ENCODE measurements at places on chromosomes 4 and X.

DNA sequence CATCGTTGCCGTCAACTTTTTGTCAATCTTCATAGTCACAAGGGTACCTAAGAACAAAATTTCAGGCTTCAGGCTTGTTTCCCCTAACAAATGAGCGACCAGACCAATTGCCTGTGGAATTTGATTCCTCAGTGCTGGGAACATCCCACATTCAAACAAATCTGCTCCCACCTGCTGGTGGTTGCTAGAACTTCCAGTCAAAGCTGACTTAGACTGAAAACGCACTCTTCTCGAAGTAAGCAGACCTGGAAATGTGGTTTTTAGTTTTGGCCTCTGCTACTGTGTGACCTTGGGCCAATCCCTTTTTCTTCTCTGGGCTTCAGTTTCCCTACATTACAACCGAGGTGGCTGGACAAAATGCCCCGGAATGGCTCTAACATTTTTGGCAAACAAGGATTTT lies 1.8 kb upstream of the GABRQ start:
- DNase-seq, result no peak

GRCh38 chr4:4677556-4678522 lies 136.0 kb upstream of the STX18 start:
- DNase-seq, result peak; percentile 45

GRCh38 chr4:84585251-84585650 lies 2.3 kb downstream of the CDS1 start:
- DNase-seq, result no peak

DNA sequence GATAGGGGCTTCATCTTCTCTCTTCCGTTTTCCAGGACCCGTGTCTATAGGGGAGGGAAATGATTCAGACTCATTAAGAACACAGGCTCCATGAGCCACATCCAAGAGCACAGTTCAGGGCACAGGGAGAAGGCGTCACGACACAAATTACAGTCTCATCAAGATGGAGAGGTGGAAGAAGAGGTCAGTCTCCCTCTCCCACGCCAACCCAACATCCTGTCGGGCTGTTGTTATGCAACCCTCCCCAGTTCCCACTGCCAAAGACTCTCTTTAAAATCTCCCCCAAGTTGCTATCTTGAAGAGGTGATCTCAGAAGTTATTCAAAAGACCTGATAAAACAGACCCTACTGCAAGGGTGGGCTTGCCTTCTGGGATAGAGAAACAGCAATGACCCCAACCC lies 12.6 kb downstream of the ZMYM3 start:
- DNase-seq, result no peak

- no peak for DNase-seq
Observed at GRCh38 chrX:34813618-34814017, 129.0 kb upstream of the FAM47B start.

DNA sequence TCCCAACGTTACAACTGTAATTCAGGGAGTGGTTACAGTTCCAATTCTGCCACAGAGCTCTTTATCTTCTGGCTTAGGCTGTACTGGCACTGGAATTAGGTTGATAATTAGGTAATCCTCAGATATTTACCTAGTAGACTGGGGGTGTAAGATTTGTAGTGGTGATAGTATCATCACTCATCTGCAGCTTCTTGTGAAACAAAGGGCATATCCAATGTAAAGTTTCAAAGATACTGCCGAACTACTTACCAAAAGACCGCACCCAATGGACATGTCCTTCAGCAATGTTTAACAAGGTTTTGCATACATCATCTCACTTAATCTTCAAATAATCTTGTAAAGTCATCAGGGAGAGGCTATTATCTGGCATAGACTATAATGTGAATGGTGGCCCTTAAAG lies 20.8 kb downstream of the ADGRG4 start:
- DNase-seq, result no peak

DNA sequence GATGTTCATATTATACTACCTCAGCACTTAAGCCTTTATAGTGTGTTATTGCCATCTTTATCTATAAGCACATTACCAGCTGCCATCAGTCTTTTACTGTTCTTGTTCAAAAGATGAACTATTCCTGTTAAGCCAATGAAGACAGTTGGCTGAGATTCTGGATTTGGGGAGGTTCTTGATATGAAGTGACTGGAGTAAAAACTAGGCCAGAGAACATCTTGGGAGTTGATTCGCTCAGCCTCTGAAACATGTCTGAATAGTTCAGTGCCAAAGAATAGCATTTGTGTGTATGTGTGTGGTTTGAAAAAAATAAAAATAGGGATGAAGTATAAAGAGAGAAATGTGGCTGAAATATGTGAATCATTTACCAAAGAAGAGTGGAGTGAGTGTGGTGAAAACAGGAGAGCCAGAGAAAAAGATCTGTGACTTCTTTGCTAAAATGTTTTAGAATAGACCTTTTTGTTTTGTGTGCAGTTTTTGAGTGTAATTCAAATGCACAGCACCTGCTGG lies 15.2 kb downstream of the EXOC1 start:
- DNase-seq, result no peak

DNA sequence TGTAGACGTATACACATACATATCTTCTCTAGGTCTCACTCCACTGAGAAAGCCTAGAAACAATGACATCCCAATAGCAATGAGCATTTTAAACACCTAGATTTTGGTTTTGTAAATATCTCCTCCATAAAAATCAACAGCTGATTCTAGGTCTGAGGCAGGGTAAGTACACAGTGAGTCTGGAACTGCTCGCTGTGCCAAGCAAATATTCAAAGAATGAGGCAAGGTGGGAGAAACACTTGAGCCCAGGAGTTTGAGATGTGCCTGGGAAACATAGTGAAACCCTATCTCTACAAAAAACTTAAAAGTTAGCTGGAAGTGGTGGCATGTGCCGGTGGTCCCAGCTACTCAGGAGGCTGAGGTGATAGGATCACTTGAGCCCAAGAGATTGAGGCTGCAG lies 22.2 kb downstream of the ABCG2 start:
- DNase-seq, result no peak

- no peak for DNase-seq
Observed at GRCh38 chr4:188811121-188811520, 671.9 kb downstream of the TRIML1 start.

- no peak for DNase-seq
Observed at GRCh38 chr4:169208090-169208455, 62.7 kb downstream of the SH3RF1 start.

DNA sequence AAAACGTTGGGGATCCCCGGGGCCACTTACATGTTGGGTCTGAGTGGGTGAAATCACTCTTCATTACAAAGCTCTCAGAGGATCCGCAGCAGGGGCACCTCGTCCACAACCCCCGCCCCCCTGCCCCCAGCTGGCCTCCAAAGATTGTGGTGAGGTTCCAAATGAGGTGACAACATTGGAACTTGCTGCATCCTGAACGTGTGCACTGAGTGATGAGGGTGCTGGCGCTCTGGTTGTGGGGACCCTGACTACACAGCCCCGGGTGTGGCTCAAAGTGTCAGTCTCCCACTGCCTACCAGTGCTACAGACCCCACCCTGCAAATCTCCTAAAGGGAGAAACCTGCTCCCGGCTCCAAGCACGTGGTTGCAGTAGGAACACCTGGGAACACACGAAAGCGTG lies 111.9 kb downstream of the PHKA2 start:
- no peak for DNase-seq

DNA sequence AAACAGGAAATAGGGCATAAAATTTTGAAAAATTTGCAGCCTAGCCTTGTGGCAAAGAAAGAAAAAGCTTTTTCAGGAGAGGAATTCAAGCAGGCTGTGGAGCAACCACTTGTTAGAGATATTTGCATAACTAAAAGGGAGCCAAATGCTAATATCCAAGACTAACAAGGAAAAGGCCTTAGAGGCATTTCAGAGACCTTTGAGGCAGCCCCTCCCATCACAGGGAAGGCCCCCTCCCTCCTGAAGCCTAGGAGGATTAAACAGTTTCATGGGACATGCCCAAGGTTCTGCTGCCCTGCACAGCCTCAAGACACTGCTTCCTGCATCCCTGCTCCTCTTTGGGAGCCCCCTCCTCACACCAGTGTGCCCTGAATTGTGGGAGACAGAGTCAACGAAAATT lies 275.4 kb upstream of the SFRP2 start:
- DNase-seq, result no peak

DNA sequence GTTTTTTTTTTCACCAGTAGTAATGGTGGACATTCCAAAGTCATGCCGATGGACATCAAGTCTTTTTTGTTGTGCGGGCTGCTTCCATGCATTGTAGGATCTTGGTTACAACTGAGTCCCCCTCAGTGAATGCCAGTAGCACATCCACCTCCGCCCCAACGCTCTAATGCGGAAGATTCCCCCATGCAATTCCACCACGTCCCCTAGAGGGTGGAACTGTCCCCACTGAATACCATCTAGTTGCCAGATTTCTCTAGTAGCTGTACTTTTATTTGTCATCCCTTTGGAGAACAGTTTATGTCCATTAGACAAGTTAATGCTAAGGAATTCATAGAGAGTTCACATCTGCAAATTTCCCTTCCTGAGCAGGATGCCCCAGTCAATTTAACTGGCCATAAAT lies 6.7 kb downstream of the SHISA3 start:
- DNase-seq, result no peak

GRCh38 chr4:156195914-156196313 lies 242.2 kb upstream of the CTSO start:
- DNase-seq, result no peak

DNA sequence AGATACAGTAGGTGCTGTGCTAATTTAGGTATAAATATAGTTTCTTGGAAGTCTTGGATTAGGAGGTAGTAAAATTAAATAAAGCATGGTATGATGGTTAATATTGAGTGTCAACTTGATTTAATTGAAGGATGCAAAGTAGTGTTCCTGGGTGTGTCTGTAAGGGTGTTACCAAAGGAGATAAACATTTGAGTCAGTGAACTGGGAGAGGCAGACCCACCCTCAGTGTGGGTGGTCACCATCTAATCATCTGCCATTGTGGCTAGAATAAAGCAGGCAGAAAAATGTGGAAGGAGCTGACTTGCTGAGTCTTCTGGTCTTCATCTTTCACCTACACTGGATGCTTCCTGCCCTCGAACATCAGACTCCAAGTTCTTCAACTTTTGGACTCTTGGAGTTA lies 153.7 kb upstream of the GK2 start:
- no peak for DNase-seq

DNA sequence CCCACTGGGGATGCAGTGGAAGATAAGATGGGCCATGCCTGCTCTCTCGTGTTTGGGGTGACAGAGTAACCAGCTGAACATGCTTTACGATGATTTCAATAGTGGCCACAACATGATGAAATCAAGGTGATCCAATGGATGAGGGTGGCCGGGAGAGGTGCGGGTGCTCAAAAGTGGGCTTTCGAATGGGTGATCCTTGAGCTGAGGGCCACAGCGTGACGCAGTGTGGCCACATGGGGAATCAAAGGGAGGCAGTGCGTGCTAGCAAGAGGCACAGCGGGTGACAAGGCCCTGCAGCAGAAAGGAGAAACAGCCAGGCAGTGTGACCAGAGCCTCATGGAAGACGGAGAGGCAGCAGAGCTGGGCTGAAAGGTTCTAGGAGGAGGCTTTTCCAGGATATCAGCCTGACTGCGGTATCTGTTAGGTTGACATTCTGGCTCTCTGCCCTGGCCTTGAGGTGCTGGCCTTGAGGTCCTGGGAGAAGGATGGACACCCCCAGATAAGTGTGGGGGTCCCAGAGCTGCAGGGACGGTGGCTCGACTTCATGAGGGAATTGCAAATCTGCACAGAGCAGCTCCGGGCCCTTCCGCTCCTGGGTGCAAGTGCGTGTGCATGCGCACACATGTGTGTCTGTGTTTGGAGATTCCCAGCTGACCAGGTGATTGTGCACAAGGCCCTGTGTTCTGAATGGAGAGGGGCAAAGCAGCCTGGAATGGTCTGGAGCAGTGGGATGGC lies 38.0 kb upstream of the GPR78 start:
- DNase-seq, result no peak

DNA sequence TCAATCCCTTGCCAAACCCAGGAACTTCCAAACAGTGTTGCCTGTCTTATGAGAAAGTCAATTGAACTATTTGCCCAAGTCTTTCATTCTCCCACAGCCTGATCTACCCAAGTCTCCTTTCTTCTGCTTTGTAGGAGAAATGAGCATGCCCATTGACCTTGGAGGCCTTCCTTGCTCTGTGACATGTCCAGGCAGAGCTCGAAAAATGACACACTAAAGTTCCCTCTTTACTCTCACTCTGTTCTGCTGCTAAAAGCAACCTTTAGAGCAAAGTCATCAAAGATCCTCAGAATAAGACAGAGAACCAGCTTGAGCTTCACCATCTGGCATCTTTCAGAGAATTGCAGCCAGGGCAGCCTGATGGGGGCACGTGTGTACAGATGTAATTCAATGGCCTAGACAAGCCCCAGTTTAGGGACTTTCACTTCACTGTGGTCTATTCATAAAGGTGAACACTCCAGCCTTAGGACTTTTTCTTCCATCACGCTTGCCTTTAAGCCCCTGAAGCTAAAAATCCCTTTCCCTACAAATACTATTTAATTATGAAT lies 136.4 kb downstream of the AMELX start:
- DNase-seq, result no peak

- no peak for DNase-seq
Observed at GRCh38 chr4:76931087-76931486, 18.5 kb upstream of the SEPTIN11 start.

GRCh38 chr4:184096561-184097240 lies 121.0 kb downstream of the ENPP6 start:
- DNase-seq, result no peak

- no peak for DNase-seq
Observed at GRCh38 chrX:154436983-154437752, at the start of gene GDI1. Gene GDI1 (plus strand): TSS chrX:154437154. CDS start chrX:154437255, 101 bp downstream.

DNA sequence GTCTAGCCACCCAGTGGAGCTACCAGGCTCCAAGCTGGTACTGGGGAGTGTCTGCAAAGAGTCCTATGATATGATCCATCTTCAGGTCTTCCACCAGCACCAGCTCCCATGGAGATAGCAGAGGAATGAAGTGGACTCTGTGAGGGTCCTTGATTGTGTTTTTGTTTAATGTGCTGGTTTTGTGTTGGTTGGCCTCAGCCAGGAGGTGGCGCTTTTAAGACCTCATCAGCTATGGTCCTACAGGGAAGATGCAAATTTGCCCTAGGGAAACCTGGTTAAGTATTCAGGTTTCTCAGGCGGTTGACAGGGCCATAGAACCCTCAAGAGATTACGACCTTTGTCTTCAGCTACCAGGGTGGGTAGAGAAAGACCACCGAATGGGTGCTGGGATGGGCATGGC lies 1141.1 kb downstream of the STIM2 start:
- DNase-seq, result no peak

DNA sequence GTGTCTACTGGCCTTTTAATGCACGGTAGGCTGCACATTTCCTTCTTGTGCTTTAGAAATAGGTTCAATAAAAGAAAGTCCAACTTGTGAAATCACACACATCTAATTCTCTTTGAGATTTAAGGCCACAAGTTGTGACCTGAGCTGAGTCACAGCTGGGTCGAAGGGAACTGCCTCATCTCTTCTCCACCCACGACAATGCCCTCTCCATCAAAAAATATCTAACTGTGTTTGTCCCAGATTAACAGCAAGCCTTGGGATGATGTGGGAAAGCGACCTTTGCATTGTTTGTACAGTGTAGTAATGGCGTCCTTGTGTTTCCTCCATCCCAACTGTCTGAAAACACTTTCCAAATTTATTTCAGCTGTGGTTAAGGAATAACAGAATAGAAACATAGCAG lies 168.9 kb downstream of the AMELX start:
- DNase-seq, result no peak

GRCh38 chrX:155434906-155435743 lies 23.3 kb downstream of the F8A3 start:
- DNase-seq, result no peak

Data from putamen (tissue), 1 donor.